SK-N-SH treated with all-trans-retinoic acid at 6 μM for 48 hours (cell line): ENCODE measurements at places on chromosomes 16 and 17.

DNA sequence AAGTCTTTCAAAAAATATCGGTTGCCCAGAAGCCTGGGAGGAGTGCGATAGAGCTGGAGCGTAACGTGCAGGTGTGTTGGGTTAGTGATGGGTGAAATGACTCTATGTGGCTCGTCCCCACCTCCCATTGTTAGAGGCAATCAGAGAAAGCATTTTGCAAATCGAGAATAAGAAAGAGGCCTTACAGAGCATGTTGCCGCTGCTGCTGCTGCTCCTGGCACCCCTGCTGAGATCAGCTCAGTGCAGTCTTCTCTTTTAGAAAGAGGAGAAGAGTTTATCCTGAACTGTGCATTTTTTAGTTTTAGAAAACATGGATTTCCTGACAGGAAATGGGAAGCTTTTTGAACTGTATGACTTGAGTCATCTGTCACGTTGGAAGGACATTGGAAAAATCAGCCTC lies 774.5 kb upstream of the RBFOX1 start:
- ATAC-seq, result no peak

DNA sequence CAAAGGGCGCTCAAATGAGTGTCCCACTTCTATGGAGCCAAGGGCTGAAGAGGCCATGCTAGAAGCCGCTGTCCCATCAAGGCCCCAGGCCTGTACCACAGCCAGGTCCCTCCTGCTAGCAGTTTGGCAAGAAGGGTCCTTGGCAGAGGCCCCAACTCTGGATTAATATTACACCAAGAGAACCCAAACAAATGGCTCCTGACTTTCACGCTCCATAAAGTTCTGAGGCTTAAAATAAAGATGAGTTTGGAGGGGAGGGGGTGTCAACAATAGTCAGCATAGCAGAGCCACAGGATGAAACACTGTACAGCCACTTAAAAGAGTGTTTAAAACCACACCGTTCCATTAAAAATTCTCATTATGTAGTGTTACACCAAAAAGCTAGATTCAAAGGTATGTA lies 30.5 kb downstream of the CUEDC1 start:
- ATAC-seq, result no peak

- ATAC-seq, result peak; percentile 5; the same call in 1 of the 3 replicates
These were observed 1.7 kb downstream of the AOC2 start for GRCh38 chr17:42845918-42846593.

GRCh38 chr17:3104322-3104721 lies at the start of gene OR1D2:
TSS of gene OR1D2 (minus strand) at chr17:3104422. CDS start at chr17:3092996, 11,426 bp downstream.
- no peak for ATAC-seq

DNA sequence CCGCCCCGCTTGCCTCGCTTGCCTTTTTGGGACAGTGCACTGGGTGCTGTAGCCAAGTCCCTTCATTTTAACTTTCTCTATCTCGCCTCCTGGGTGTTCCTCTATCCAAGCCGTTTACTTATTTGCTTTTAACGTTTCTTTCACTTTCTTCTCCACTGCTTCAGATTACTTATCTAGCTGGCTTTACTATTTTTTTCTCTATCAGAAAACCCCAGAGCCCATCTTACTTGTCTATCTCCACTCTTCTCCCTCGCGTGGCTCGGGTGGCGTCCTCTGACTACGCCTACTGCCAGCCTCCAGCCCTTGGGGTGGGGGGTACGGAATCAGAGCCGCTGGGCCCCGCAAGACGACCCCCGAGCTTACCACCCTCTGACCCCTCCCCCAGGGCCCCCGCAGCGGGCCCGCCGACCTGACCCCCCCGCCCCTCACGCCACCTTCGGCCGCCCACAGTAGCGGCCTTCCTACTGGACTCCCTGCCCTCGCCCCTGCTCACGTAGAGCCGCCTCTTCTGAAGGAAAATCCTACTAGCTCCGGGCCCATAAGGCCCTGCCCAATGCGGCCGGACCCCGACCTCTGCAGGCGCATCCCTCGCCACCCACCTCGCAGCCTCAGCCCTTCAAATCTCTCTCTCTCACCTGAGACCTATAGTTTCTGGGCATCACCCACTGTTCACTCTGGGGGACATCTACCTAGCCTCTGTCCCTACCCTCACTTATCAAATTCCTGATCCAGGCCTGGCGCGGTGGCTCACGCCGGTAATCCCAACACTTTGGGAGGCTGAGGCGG lies 1.0 kb upstream of the SLC12A4 start:
- no peak for ATAC-seq
